ENCODE measurements at places on chromosomes 5 and 9.

DNA sequence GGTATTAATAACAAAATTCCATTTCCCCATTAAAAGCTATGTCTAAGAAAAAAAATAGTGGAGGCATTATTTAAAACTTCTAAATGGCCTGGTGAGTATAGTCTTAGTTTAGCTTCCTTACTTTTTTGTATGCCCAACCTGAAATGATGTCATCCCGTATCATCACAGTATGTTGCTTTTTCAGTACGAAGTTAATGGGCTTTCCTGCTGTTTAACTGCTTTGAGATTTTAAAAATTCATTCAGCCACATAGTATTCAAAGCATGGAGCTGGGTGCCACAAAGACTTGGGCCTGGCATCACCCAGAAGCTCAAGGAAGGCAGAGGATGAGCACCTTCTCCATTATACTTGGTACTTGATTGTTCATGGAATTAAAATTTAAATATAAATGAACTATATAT lies 7.4 kb downstream of the F2RL2 start:
- DNase-seq: no peak

GRCh38 chr9:91776409-91777291 lies 173.4 kb downstream of the ROR2 start:
- DNase-seq: no peak

DNA sequence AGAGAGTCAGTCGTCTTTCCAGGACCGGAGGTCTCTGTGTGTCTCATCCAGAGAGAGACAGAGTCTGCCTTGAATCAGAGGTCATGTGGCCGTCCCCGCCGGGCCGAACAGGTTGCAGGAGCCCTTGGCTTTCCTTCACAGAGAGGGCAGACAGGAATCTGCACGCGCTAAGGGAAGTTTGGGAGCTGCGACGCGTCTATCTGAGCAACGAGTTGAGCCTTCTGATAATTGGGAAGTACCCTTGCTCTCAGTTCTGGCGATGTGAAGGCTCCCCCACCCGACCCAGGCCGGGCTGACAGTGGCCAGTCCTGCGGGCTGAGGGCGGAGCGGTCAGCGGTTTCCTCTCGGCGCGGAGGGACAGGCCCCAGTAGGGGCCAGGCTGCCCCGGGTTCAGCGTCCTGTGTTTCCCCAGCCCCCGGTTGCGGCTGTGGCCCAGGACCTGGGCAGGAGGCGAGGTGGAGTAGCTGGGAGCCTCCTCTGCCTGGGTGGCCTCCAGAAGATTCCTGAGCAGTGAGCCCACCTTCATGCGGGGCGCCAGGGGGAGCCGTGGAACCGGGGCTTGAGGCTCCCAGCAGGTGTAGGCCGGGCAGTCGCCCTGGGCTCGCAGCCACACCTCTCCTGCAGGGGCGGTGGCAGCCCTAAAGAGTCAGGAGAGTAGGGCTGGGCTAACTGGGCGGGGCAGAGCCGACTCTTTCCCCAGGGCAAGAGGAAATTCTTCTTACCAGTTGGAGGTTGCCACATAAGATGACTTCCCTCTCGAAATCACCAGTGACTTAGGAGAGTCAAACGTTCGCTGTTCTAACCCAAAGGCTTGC lies 13.9 kb downstream of the NR2F1 start:
- DNase-seq: no peak

DNA sequence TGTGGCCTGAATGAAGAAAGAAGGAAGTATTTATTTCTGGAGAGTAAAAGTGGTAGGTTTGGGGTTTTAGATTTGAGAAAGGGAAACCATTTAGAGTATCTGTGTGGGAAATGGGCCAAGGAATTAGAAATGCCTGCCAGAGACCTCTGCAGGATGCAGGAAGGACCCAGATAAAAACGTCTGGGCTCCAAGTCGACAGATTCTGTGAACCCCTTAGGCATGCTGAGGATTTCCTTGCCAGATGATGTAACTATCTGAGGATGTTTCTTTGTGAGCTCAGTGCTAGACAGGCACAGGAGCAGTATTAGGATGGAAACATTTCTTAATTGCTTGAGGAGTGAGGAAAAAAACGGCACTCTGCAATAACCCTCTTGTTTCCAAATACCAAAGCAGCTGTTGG lies 251.8 kb upstream of the DMRT1 start:
- DNase-seq: no peak

DNA sequence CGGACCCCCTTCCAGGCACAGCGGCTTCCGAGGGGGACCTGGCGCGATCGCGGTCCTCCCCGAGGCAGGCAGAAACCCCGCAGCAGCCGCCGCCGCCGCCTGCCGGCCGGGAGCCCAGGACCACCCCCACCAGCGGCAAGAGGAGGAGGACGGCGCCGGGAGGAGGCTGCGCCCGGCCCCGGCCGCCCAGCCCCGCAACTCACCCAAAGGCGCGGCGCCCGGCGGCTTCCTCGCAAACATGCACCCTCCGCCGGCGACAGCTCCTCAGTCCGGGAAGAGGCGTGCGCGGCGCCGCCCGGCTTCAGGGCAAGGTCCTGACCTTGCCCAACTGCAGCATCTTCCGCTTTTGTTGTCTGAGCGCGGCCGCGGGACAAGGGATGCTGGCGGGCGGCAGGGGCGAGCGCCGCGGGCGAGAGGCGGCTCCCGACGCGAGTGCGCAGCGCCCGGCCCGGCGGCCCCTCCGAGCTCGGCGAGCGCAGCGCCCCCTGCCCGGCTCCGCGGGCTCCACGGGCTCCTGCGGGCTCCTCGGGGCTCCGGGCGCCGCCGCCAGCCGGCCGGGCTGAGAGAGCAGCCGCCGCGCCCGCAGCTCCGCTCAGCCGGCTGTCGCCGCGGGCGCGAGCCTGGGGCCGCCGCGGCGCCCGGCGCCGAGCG lies 507 bp downstream of the CTNND2 start:
- DNase-seq: peak; percentile 35

Measured in hypothalamus (tissue), 51 donors.